ENCODE measurements at places on chromosomes 16 and 17. TPM values are rescaled to one million over a fixed set of nuclear protein-coding genes. Genes with fewer than 3 reads are reported as not detected.

OMG gene
- total RNA-seq = 9.4 TPM

PLA2G10 gene
- not detected for total RNA-seq

ASPHD1 gene
- total RNA-seq = 17.2 TPM

SLC38A8 gene
- total RNA-seq = not detected

POLG2 gene
- total RNA-seq = 12.6 TPM

SHISA9 gene
- total RNA-seq = 14.7 TPM

TOX3 gene
- total RNA-seq = 11.1 TPM

GRCh38 chr16:78681743-78682142 lies 582.3 kb downstream of the WWOX start:
- no peak for DNase-seq

- DNase-seq = no peak
Measured at GRCh38 chr17:49839455-49839854, 8.4 kb downstream of the TAC4 start.

- no peak for DNase-seq
Measured at GRCh38 chr16:87924811-87925670, 11.3 kb downstream of the CA5A start.

GRCh38 chr16:67443265-67443664 lies 12.3 kb downstream of the HSD11B2 start:
- no peak for DNase-seq

DNA sequence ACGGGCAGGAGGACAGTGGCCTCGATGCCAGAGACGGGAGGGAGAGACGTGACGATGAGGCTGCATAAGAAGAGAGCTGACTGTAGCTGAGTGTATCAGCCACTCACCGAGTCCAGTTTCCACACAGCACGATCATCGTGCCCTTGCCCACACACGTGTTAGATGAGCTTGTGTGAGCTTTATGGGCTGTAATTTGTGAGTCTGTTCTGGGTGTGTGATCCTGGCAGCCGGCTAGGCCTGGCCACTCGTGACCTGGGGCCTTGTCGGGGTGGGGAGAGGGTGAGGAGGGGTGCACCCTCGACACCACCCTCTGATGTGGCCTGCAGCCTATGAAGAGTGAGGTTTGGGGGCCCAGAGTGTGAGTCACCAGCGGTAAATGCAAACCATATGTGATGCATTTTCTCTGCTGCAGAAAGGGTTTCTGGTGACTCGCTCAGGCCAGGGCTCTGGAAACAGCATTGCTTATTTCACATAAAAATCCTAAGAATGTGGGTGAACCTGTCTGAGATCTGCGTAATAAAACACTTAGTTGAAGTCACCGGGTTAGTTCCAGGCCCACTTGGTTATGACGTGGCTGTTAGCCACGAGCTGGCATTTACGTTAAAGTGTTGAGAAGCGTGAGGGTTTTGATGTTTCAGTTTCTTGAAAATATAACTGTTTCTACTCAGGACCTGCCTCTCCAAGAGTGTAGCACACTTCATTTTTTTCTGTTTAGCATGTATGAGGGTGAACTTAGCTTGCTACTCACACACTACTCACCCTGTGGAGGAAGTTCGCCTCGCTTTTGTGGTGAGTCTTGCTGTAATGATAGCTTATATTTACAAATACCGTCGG lies 4.2 kb downstream of the METRNL start:
- DNase-seq = no peak

GRCh38 chr17:2023692-2024571 lies 1.2 kb downstream of the RTN4RL1 start:
- no peak for DNase-seq

DNA sequence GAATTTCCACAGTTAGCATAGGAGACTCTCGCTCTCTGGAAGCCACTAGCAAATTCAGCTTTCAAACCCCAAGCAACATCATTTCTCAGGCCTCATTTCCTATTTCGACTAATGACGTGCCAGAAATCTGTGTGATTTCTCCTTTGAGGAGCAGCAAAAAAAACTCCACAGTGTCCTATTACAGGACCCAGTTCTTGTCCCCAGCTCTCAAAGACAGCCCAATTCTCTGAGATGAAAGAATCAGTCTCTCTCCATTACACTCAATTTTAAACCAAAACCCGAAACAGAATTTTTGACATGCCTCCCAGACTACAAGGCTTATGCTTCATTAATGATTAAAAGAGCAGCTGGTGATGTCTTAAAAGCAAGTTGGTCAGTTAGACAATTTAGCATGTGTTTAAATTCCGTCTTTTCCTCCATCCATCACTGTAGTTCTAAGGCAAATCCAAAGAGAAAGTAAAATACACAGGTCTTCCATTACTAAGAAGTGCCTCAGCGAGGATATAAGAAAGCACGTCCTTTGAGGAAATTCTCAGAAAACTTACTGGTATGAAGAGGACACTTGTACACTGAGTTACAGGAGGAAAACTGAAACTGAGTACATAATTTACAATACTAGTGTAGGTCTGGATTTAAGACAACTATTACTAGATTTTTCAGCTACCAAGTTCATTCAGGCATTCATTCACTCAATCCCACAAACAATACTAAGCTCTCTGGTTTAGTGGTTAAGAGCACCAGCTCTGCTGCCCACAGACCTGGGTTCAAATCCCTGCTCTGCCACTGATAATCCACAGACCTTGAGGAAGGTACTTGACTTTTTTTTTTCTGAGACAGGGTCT lies 12.5 kb downstream of the TOM1L2 start:
- DNase-seq = no peak
